ENCODE measurements at places on chromosomes 2 and 18.

GRCh38 chr2:169736902-169737301 lies 3.3 kb downstream of the KLHL23 start:
- DNase-seq: no peak

DNA sequence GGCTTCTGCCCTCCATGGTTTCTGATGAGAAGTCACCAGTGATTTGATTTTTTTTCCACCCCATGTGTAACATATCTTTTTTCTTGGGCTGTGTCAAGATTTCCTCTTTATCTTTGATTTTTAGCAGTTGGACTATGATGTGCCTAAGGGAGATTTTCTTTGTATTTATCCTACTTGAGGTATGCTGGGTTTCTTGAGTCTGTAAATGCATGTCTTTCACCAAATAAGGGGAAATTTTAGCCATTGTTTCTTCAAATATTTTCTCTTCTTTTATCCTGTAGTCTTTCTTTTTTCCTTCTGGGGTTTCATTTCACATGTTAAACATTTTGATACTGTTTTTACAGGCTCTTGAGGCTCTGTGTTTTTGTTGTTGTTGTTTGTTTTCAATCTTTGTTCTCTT lies 33.7 kb upstream of the PLB1 start:
- no peak for DNase-seq

DNA sequence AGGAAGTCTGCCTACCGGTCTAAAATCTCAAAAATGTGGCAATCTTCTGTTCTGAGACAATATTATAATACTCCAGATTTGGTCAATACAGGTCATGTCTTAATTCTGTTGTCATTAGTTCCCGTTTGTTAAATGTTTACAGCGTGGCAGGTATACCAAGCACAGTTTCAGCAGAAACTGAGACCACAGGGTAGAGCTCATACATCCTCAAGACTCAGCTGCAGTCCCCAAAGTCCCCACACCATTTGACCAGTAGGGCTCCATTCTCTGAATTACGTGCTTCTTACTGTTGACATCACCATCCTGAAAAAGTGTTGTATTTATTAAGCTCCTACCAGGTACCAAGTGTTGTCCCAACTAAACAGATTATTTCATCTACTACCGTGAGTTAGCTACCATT lies 157.1 kb downstream of the MC4R start:
- no peak for DNase-seq

DNA sequence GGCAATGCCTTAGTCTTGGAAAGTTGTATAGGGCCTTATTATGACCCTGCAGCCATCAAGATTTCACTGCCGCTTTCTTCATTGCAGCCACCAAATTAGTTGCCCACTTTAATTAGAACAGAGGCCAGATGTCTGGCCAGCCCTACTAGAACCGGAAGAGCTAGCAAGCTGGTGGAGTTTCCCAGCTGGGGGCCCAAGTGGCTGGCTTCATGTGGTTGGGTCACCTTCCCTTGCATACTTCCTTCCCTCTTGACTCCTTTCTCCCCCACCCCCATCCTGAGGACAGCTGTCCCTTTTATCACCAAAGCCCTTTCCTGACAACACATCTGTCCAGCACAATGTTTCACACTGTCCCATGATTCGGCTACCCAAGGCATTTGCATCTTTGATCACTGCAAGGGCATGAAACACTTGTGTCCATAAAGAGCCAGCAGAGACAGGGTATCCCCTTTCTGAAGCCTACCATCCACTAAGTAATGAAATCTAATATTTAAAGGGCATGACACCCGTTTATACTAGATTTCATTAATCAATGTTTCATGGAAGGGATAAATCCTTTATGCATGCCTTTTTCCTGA lies 187.2 kb downstream of the BCL11A start:
- DNase-seq: no peak

DNA sequence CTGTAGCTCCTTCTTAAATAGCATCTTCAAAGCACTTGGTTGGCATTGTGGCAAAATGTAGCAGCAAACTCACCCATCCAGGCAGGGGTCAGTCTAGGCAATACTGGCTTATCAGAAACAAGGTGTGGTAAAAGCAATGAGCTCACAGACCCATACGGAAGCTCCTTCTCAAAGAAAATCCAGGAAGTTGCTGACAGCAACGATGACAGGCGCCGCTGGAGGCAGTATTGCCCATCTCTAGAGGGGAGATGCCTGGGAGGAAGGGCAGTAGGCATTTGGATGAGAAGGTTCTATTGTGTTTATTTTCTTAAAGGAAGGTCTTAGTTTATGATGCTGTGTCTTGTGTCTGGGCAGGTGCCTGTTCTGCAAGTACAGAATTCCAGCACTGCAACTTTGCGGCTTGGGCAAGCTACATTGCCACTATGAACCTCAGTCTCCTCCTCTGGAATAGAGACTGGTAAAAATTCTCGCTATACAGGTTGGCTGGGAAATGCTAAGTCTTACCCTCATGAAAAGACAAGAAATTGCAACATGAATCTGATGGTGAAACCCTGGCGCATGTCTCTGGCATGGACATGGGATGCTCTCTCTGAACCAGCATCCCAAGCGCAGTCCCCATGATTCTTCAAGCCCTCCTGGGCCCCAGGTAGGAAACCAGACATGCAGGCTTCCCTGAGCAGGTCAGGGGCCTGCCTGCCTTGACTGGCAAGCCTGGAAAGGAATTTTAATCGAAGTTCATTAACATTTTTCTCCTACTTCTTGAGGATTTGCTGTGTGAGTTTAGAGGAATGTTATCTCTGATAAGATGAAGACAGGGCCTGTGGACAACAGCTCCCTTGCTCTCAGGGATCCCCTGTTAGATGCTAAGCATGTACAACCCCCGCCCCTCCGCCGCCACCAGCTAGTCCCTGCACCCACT lies 156.0 kb downstream of the TFCP2L1 start:
- DNase-seq: peak; percentile 36

- no peak for DNase-seq
Observed at GRCh38 chr18:64993695-64994094, 757.1 kb upstream of the CDH7 start.

DNA sequence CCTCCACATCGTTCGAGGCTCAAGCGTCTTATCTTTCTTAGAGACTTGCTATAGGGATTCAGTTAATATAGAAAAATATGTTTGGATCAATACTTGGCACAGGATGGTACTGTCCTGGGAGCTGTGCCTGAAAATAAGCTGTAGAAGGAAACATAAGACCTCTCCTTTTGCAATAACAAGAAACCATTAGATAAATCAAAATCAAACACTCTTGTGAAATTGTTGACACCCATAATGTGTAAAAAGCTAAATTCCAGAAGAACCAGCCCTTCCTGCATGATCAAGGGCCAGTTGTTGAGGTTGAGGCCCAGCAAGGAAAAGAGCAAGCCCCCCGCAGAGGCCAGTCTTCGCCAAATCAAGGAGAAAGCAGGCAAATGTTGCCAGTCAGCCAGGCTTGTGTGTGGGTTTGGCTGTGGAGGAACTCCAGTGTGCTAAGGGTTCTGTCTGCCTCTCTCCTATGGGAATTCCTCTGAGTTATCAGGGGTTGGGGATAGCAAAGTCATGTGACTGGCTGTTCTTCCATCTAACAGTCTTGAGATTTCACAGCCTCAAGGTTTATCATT lies 185.7 kb downstream of the ACKR3 start:
- no peak for DNase-seq

GRCh38 chr2:19228181-19228593 lies 130.2 kb downstream of the OSR1 start:
- DNase-seq: no peak

DNA sequence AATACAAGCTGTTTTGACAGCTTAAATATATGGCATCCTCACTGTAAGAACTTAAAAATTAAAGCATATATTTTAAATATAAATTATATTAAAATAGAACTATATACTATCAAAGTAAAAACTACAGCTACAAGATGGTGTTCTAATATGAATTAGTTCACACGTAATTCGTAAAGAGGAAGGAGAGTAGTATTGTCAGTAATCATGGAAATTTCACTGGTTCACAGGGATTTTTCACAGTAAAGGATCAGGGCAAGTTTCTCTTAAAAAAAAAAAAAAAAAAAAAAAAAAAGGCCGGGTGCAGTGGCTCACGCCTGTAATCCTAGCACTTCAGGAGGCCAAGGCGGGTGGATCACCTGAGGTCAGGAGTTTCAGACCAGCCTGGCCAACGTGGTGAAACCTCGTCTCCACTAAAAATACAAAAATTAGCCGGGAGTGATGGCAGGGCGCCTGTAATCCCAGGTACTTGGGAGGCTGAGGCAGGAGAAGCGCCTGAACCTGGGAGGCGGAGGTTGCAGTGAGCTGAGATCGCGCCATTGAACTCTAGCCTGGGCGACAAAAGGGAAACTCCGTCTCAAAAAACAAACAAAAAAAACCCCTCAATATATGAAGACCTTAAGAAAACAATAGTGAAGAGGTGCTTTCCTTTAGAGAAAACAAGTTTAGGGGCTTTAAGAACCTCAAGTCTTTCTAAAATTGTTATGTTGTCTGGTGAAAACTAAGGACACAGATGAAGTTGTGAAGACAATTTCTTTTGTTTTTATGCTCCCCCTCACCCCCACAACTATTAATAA lies 32.5 kb downstream of the PNO1 start:
- no peak for DNase-seq

DNA sequence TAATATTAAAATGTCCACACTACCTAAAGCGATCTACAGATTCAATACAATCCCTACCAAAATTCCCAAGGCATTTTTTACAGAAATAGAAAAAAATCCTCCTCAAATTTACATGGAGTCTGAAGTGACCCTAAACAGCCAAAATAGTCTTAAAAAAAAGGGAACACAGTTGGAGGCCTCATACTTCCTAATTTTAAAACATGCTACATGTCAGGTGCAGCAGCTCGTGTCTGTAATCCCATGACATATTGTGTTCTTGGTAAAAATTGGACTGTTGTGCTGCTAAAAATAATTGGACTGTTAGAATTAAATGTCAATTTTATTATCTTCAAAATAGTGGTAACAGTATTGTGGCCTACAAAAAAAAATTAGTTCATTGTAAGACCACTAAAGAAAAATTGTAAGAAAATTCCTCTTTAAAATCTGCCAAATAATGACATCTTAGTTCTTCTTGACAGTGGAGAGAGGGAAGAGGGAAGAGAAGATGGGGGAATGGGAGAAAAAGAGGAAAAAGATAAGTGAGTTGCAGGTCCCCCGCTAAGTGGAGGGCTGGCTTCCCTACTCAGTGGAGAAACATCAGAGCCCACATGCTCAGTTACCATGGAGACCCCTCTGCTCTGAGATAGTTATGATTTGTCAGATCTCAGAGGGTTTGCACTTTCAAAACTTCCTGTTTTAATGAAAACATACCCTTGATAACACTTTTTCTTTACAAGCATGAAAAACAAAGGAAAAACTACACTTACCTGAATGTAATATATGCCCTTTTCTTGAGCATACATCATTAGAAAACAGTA lies 46.5 kb downstream of the UNC50 start:
- no peak for DNase-seq

DNA sequence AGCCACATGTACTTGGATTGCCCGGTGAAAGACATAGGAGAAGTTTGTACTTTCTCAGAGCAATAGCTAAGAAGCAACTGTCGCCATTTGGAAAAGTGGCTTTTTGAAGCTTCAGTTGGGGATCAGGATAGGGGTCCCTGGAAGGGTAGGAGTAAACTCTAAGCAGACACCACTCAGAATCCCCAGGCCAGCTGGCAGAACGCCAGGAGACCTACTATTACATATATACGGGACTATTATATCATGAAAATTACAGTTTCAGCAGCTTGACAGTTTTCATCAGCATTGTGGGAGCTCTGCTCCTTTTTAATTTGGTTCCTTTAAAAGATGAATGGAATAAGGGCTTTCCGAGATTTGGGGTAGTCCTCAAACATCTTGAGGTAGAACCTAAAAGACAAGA lies 54.9 kb downstream of the SRD5A2 start:
- no peak for DNase-seq

DNA sequence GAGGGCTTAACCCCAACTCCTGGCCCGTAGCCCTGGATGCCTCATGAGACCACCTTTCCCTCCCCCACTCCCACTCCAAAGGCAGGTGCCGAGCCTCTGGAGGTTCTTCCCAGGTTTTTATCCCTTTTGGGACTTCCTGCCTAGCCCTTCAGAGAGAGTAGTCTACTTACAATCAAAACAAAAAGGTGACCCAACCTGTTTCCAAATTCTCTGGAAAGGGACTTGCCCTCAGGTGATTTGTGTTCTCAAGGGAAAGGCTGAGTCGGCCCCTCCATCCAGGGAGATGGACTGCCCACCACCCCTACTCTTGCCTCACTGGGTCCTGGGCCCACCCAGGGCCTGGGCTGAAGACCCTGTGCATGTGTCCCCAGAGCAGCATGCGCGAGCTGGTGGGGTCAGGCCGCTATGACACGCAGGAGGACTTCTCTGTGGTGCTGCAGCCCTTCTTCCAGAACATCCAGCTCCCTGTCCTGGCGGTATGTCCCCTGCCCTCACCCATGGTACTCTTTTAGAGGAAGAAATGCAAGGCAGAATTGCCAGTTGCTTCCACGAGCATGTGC lies 108.5 kb downstream of the PLB1 start:
- no peak for DNase-seq

DNA sequence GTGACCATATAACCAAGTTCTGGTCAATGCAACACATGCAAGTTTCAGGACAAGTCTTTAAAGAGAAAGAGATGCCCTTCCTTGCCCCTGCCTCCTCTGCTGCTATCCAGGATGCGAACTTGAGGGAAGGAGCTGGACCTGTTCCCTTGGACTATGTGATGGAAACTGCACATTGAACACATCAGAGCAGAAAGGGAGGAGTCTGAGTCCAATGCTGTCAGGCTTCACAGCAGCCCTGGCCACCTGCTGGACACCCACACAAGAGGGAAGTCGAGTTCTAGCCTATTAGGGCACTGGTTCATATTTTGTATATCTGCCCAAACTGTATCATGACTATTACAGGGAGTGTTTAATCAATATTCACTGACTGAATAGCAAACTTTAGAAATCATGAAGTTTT lies 38.3 kb upstream of the TEX51 start:
- no peak for DNase-seq

GRCh38 chr2:212991120-212991519 lies 160.3 kb downstream of the IKZF2 start:
- DNase-seq: no peak

DNA sequence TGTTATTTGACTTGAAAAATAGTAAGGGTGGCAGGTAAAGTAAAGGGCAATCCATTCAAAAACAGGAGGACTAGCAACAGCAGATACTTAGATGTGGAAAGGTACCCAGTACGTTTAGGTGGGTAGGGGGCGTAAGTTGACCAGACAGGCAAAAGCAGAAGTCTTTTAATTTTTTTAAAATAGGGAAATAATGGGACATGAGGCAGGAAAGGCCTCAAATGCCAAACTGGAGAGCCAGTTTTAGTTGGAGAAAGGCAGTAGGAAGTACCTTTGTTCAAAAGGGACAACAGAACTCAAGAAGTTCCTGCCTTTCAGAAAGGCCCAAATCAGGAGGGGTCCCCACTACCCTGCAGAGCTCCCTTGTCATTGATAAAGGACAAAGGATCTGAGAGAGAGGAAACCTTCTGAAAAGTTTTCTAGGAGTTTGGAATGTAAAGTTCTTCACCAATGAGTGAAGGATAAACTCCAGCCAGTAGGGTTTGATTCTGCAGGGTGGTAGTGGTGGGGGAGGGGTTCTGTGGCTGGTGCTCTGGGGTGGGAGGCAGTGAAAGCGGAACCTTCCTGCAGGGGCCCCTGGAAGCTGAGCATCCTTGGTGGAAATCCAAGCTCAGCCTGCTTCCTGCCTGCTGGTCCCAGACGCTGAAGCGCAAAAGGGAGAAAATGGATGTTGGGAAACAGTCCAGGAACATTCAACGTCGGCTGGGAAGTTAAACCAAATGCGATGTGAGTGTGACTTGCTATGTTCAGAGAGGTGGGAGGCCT lies 40.1 kb downstream of the TMEM17 start:
- DNase-seq: no peak

GRCh38 chr18:46732801-46733200 lies 24.1 kb downstream of the ST8SIA5 start:
- DNase-seq: no peak

All from NCI-H510A (cell line).